ENCODE measurements at places on chromosomes 2 and 18.
A peak's percentile ranks its signal among the peaks of the same experiment; 100 is the strongest.

DNA sequence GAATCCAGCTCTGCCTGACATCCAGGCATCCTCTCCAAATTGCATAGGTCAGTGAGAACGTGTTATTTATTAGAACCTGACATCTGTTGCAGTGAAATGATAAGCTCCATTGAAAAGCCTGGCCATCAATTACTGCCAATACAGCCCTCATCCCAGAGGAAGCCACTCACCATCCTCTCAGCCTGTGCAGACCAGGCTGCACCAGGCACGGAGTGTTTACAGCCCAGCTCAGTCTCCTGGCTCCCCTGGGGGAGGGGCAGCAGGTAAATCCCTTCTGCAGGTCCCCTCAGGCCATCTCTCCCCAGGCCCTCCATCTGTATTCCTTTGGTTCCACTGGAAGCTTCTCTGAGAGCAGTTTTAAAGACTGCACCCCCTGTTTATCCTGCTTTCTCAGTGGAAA is 82.6 kb upstream of the FOSL2 start:
- DNase-seq = no peak

- DNase-seq = peak; percentile 3
These were observed 425.4 kb upstream of the MMADHC start for GRCh38 chr2:150012986-150013385.

DNA sequence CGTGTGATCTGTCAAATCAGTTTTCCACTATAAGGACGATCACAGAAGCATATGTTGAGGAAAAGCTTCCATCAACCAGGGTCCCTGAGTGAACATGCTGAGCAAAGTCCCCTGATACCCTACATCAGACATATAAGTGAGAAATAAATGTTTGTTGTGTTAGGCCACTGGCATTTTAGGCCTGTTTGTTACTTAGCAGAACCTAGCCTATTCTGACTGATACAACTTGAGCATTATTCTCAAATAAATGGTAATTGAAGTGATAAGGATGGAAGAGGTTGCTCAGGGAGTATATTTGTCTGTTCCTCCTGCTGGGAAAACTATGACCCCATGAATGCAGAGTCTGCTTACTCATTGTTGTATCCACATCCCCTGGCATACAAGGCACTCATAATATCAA is 106.4 kb downstream of the LOXHD1 start:
- DNase-seq = no peak

- peak; percentile 83 for DNase-seq
These were observed 42.9 kb downstream of the QPCT start for GRCh38 chr2:37387148-37387835.

DNA sequence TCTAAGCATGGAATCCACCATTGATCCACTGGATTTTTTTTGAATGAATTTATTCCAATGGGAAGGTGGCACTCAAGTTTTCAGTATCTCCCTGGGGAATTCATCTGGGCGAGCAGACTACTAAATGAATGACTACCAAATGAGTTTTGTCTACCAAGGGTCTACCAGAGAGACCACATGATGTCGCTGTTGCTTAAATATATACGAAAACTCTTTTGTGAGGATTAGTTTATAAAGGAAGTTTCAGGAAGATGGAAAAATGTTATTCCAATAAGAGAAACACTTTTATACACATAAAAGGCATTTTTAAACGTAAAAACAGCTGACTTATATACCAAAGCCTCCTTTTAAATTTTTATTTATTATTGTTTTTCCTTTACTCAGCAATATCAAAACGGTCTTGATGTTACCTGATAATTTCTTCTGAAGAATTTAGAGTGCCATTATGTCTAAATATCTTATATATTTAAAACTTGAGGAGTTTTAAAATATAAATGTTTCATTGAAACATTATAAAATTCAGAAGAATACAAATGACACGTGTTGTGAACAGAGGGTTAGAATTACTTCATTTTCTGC is 139.7 kb downstream of the HRH4 start:
- DNase-seq = peak; percentile 76

GRCh38 chr2:11649093-11649492 is 20.9 kb downstream of the NTSR2 start:
- no peak for DNase-seq

DNA sequence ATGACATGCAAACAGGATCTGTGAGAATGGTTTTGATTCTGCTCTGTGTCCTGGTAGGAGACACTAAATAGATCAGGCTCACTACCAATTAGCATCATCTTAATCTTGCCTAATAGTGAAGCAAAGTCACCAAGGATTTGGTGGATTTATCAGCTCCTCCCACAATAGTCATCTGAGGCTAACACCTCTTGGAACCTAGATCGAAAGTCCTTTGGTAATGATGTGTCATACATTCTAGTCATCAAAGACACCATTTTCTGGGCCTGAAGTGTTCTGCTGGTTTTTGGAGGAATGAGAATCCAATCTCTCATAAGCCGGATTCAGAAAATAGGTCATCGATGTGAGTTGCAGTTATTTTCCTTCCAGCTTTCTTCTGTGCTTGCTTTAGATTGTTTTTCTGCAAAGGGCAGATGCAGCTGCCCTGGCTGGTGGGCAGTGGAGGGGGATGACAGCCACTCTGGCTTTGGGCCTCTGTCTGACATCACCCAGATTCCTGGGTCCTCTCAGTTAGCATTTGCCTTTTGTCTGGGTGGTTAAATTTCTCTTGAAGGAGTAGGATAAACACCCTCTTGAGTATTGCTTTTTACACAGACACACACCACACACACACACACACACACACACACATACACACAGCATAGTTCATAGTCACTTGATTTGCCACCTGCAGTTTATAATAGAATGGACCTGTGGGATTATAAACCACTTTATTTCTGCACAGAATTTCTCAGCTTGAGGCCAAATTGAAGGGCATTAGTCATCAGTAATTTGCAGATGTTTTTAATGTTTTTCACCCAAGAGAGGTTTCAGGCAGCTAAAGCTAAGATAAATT is at the start of gene MYO3B:
Gene MYO3B (plus strand): TSS at position 198 of the 832 bp plus-strand sequence. CDS start 141 bp downstream, at position 339.
- DNase-seq = peak; percentile 80

- no peak for DNase-seq
These were observed 92.3 kb upstream of the PKDCC start for GRCh38 chr2:41955316-41956043.

GRCh38 chr18:35172009-35172408 is 68.8 kb upstream of the ZNF397 start:
- no peak for DNase-seq

DNA sequence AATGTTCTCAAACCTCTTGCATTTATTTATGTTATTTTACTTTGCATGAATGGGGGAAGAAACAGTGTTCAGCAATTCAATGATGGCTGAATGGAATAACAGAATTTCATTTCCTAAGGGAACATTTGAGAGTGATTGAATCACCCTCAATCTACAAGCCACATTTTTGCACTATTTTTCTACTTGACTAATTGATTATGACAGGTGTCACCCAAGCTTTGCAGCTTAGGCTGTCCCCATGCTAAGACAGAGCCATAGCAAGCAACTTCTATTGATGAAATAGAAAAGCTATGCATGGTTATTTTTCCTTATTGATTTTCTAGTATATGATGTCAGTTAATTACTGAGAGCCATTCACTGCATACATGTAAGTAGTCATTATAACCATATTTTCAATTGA is 795.7 kb downstream of the DCC start:
- no peak for DNase-seq

DNA sequence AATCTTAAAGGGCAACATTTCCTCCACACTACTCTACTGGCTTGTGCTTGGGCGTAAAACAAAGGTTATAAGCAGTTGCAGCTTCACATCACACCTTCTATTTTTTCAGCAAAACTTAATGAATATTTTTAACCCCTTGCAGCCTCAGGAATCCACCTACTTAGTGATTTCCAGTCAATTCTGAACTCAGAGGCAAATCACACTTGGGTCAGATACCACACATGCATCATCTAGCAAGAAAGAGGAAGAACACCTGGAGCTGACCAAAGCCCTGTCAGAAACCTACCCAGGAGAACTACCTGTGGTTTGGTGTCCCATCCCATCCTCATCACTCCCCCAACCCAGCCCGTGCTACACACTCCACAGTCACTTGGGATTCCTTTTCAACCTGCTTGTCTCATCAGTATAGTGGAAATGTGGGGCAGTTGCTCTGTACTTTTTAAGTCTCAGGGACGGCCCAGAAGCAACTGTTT is 25.5 kb downstream of the PIAS2 start:
- no peak for DNase-seq

DNA sequence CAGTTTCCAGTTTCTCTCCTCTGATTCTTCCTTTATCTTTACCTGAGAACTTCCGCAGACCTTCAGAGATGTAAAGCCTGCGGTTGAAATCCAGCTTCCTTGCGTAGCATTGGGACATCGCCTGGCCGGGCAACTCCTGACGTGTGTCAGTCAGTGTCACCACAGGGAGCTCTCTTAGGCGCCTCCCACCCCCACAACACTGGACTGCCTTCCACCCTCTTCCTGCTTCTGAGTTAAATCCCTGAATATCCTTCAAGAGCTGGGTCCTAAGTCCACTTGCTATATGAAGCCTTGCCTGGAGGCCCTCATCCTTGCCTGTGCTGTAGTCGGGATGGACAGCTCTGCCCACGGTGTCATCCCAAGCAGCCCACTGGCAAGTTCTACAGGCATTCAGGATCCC is 179.4 kb downstream of the SEPTIN10 start:
- DNase-seq = no peak

DNA sequence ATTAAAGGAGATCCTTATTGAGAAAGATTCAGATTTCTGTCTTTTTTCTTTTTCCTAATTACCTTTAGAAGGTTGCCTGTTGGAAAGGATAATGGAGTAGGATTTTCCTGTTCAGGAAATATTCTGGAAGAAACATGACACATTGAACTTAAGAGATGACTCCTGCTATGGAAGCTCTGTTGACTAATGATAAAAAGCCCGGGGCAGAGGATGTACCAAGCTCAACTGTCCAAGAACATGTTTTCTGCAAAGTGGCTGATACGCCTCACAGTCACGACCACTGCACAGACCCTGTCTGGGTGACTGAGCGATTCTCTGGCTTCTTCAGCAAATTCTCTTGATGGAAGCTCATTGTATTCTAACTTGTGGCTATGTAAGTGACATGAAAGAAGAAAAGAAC is 86.2 kb upstream of the THOC1 start:
- peak; percentile 50 for DNase-seq

- DNase-seq = no peak
These were observed 63.2 kb upstream of the MAPRE2 start for GRCh38 chr18:34977838-34978532.

Measured in fibroblast of mammary gland (primary cell).